Stimulated activated CD4-positive, alpha-beta T cell treated with anti-CD3 and anti-CD28 coated beads, TNF-alpha, amount 100 ng/mL, for 4 hours (primary cell): ENCODE measurements at places on chromosomes 5 and 9.

DNA sequence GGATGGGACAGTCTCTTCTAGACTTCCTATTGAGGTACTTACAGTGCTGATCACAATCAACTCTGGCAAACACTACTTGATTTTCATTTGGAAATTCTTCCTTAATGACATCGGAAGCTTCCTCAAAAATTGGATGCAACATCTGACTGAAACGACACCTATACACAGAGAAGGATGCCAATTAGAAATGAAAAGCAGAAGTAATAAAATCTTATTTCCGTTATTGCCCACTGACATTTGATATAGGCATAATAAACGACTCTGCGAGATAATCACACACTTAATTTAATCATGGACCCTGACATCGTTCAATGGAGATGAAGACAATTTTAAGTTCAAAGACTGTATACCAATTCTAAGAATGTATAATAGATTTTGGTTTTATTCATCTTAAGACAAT, 46.4 kb downstream of the ERP44 start:
- DNase-seq = no peak

DNA sequence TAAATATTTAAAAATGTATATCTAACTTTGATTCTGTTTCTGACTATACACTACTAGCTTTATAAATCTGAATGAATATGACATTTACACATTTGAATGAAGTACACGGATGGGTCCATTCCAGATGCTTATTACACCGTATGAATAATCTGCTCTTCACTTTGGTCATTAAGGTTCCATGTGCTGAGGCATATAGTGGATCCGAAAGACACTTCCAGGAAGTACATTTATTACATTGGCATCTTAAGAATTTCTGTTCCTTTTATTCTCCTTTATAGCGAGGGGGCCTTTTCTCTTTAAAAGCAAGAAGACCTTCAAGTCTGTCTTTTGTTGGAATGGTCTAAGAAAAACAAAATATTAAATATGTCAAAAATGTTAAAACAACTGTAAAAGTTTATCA, 147.6 kb downstream of the AUH start:
- no peak for DNase-seq

DNA sequence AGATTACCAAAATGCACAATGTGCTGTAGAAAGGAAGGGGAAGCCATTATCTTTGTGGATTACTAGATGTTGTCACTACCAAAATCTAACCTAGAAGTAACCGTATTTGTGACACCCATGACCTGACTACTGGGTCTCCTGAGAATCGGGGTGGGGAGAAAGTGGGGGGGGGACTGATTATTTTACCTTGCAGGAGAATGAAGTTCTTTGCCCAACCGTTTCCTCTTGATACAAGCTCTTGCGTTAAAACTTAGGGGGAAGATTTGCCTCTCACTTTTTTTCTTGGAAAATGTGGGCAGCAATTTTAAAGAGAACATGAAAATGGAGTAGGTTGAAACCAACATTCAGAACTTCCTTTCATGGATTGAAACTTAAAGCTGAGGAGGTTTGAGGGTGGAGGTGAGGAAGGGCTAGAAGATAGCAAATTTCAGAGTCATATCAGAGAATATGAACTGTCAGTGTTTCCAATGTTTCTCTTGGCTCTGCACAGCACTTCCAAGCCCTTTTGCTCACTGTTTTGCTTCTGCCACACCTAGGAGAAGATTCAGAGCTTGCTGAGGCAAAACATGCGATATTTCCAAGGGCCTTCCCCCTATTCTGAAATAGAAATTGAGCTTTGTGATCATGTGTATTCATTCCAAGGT, 280.8 kb downstream of the AOPEP start:
- DNase-seq = no peak

DNA sequence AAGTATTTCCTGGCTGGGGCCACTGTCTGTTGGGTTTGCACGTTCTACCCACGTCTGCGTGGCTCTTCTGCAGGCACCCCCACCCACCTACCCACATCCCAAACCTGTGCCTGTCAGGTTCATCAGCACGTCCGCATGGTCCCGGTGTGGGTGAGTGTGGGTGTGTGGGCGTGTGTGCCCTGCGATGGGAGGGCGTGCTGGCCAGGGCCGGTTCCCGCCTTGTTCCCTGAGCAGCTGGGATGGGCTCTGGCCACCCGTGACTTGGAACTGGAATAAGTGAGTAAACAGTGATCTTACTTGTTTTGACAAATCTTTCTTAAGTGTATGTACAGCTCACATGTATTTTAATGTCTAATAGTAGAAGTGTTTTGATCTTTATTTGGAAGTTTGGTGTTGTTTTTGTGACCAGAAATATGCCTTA, 20.4 kb downstream of the ERGIC1 start:
- DNase-seq = no peak

- no peak for DNase-seq
These were observed 9.3 kb upstream of the MYOT start for GRCh38 chr5:137858223-137858916.

DNA sequence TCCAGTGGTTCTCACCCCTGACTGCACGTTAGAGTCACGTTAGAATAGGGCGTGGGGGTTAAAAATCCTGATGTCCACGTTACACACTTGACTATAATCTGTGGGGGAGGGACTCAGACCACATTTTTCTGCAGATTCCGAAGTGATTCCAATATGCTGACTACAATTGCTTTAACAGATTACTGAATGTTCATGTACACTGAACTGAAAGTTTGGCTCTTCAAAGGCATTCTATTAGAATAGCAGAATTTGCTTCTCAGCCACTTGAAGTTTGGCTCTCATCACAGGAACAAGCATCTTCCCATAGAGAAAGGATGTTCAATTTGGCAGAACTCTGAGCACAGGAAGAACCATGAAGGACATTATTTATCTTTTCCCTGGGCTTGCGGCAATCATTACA, 84.5 kb downstream of the HAPLN1 start:
- DNase-seq = no peak

GRCh38 chr5:156893517-156893916, 43.4 kb downstream of the PPP1R2B start:
- DNase-seq = no peak

GRCh38 chr9:135479469-135480052, at the start of gene PPP1R26:
Gene PPP1R26, plus strand, starts transcription at chr9:135479782. Its CDS starts 4,729 bp downstream, at chr9:135484511.
- no peak for DNase-seq

- peak; percentile 8 for DNase-seq
These were observed 519 bp downstream of the HSPA5 start for GRCh38 chr9:125240649-125240999.

DNA sequence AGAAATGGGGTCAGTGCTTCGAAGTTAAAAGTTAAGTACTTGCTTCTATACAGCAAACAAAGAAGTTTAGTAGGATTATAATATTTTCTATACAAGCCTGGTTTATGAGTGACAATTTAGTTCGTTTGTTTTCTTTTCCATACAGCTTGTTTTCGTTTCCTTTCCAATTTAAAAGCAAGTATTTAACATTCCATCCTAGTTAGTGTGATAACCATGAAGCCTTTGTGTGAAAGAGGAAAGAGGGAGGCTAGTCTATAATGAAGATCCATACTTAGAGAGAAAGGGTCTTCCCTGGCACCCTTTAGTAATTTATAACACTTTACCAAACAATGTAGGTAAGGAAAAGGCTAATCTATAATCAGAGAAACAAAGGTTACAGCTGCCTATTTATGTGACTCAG, 51.0 kb downstream of the SLC1A1 start:
- no peak for DNase-seq

GRCh38 chr5:94469894-94470329, 148.5 kb downstream of the KIAA0825 start:
- no peak for DNase-seq

- no peak for DNase-seq
These were observed 40.3 kb downstream of the MAP1B start for GRCh38 chr5:72147569-72147968.

- no peak for DNase-seq
These were observed 53.3 kb upstream of the ARL15 start for GRCh38 chr5:54363669-54364068.

- DNase-seq = no peak
These were observed 32.3 kb upstream of the SPATA31E1 start for GRCh38 chr9:87850391-87850790.

DNA sequence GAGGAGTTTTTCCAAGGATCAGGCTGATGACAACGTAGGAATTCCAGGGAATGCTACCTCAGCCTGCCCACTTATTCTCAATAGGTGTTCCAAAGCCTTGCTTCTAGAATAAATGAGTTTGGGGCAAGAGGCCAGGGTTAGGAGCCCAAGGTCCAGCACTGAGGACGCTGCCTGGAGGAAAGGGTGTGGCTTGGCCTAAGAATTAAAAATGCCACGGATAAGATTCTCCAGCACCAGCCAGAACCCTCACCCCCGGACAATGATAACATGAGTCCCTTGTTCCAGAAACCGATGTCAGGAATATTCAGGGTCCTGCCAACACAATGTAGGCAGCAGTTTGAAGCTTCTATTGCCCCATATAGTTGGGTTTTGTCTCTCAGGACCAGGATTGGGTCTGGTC, 7.6 kb downstream of the SPRY4 start:
- DNase-seq = no peak

GRCh38 chr5:78221964-78222451, 72.5 kb downstream of the AP3B1 start:
- DNase-seq = no peak

- no peak for DNase-seq
These were observed 37.5 kb downstream of the ANKDD1B start for GRCh38 chr5:75648712-75649111.

- DNase-seq = no peak
These were observed 3.5 kb downstream of the MRRF start for GRCh38 chr9:122268041-122268814.

DNA sequence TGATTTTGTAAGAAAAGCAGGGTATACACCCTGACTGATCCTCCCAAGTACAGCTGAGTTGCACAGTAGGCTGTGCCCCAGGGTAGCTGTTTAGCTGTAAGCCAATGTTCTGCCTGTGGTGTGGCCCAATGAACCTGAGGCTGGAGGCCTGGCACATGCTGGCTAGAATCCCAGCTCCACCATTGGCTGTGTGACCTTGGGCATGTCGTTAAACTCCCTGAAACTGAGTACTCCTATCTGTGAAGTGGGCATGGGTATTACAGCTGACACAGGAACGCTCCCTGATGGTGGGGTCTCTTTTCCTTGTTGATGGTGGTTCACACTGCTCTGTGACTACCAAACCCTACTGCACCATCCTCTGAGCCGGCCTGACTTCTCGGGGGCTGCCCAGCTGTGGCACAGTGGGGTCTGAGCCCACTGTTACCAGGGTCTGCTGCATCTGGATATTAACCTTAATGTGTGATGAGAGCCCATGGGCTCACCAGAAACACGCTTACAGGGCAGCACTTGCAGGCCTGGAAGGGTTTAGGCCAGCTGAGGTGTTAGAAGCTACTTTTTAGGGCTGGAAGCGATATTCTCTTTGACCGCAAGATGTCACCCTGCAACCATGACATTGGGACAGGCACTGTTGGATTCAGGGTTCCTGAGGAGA, 7.0 kb upstream of the GADD45G start:
- DNase-seq = no peak

GRCh38 chr9:4663956-4664355, 1.9 kb downstream of the PLPP6 start:
- no peak for DNase-seq

DNA sequence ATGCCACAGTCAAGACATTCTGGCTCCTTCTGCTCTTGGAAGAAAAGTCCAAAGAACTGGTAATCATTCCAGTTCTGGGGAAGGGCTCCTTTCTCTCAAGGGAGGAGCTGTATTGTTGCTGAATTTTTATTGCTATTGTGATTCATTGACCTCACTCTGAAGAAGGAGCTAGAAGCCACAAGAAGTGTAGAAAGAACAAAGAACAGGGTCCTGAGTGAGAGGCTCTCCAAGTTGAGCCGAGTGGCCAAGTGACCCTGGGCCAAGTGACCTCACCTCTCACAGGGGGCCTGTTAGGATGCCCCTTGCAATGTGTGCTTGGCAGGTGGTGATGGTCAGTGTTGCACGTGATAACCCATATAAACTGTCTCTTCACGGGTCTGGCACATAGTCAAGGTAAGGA, 173.3 kb downstream of the FGF18 start:
- DNase-seq = no peak

- DNase-seq = no peak
These were observed 97.2 kb downstream of the SH3TC2 start for GRCh38 chr5:148965511-148966265.

GRCh38 chr9:130371196-130371966, 73.4 kb upstream of the ASS1 start:
- no peak for DNase-seq

- DNase-seq = no peak
These were observed 25.3 kb downstream of the OSMR start for GRCh38 chr5:38871058-38871605.

DNA sequence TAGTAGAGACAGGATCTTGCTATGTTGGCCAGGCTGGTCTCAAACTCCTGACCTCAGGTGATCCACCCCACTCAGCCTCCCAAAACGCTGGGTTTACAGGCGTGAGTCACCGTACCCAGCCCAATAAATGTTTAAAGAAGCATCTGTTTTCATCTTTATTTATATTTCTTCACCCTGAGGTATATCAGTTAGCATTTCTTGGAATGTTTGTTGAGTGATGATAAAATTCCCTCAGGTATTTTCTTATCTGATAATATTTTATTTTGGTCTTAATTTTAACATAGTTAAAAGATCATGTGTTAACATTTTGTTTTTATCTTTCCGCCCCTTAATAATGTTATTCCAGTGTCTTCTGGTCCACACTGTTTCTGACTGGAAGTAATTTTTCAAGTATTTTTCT, 839.6 kb upstream of the CDH10 start:
- no peak for DNase-seq

DNA sequence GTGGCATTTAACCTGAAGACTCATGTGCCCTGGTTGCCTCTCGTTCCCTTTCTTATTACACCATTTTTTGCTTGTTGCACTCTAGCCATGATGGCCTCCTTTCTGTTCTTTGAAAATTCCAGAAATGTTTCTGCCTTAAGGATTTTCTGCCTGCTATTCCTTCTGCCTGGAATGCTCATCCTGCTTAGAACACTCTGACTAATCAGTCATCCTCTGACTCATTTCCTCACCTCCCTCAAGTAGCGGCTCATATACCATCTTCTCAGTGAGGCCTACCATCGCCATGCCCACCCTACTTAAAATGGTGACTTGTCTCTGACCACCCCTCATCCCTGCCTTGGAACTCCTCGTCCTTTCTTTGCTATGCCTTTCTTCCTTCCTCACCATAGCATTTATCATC, 68.8 kb downstream of the KIF4B start:
- DNase-seq = no peak

- no peak for DNase-seq
These were observed 113.4 kb downstream of the PAPPA start for GRCh38 chr9:116267021-116267420.

DNA sequence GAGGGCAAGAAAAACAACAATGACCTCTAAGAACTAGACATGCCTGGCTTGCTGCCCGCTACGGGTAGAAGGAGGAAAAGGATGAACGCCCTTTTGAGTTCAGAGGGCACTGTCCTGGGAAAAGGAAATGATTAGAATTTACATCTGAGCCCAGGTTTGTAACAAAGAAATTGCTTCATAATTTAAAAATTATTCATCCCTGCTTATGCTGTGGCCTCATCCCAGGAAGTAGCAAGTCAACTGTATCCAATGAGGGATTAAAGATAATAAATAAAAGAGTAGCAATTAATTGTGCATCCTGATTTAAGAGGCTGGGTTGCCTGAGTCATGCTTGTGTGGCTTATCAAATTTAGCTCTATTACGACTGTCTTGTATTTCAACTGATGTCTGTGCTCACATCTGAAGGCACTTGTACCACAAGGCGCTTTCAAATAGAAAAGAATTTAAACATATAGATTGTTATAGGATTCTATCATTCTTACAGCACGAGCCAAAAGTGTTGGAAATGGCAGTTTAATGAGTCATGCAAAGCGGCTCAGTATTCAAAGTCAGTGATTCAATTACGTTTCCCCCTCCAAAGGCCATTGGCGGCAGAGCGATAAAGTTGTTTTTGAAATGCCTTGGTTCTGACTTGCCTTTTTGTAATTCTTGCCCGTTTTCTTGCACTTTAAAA, 40.0 kb upstream of the DMRT1 start:
- DNase-seq = no peak
